ENCODE measurements at places on chromosomes 4 and X. TPM values are rescaled to one million over a fixed set of nuclear protein-coding genes. Genes with fewer than 3 reads are reported as not detected.

DNA sequence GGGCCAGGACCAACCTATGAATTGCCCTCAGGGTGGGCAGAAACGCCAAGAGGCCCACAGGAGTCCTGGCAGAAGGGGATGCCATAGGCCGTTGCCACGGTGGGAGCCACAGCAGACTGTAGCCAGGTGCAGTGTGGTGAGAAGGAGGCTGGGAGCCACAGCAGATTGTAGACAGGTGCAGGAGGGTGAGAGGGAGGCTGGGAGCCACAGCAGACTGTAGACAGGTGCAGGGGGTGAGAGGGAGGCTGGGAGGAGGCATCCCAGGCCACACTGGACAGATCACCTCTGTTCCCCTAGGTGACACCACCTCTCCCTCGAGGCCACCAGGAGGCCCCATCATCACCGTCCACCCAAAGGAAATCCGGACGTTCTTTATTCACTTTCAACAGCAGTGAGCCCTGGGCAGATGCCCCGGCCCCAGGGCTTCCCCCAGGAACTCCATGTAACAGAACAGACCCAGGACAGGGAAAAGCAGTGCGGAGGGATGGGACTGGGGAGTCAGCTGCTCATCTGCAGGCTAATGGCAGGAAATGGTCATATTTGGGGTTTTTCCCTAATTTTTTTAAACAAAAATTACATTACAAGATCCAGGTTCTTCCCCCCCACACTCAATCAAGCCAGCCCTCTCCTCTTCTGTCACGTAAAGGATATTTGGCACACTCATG lies 19.5 kb upstream of the MRFAP1 start:
- H3K36me3 ChIP-seq, result 0 out of 2 replicates have a peak, but pooled peaks cover 2% of the 10 kb centered on the region
- H3K27ac ChIP-seq, result no peak overlapping the region
- no peaks in the 10 kb centered on the region for H3K27me3 ChIP-seq

DNA sequence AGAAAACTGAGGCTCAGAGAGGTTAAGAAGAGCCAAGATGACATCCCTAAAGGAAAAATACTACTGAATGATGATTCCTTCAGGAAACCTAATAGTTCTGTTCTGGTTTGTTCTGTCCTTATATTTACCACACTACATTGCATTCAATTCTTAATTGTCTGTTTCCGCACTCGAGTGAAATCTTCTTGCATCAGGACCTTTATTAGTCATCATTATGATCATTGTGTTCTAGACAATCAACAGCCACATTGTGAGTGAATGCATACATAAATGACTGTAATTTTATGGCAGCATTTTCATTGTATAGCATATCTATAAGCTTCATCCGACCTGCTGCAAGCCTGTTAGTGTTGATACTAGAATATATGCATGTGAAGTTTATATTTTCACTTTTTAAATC lies 156.7 kb upstream of the FAM241A start:
- no peak for DNase-seq
- no peaks in the 10 kb centered on the region for H3K4me1 ChIP-seq
- no peaks in the 10 kb centered on the region for H3K27me3 ChIP-seq
- H3K27ac ChIP-seq, result no peak overlapping the region
- no peaks in the 10 kb centered on the region for H3K36me3 ChIP-seq

GRCh38 chrX:30627818-30628652 lies 25.2 kb upstream of the GK start:
- peak overlapping the region; percentile 94 for H3K27ac ChIP-seq
- H3K4me1 ChIP-seq, result peaks cover 43% of the 10 kb centered on the region
- DNase-seq, result peak; percentile 88
- H3K36me3 ChIP-seq, result no peaks in the 10 kb centered on the region
- no peak overlapping the region for H3K4me3 ChIP-seq

GRCh38 chrX:71367396-71367795 lies 1.2 kb downstream of the TAF1 start:
- H3K4me1 ChIP-seq, result peaks cover 30% of the 10 kb centered on the region
- no peaks in the 10 kb centered on the region for H3K36me3 ChIP-seq
- H3K27me3 ChIP-seq, result no peaks in the 10 kb centered on the region
- H3K27ac ChIP-seq, result peak overlapping the region; percentile 92
- DNase-seq, result no peak

- H3K4me3 ChIP-seq, result no peak overlapping the region
- H3K27ac ChIP-seq, result no peak overlapping the region
- no peaks in the 10 kb centered on the region for H3K4me1 ChIP-seq
- no peaks in the 10 kb centered on the region for H3K36me3 ChIP-seq
These were observed 218.2 kb downstream of the IDS start for GRCh38 chrX:149286940-149287349.

- H3K27me3 ChIP-seq, result no peaks in the 10 kb centered on the region
- no peak overlapping the region for H3K4me3 ChIP-seq
- no peak for DNase-seq
- no peaks in the 10 kb centered on the region for H3K4me1 ChIP-seq
- no peaks in the 10 kb centered on the region for H3K36me3 ChIP-seq
These were observed 9.6 kb downstream of the DRP2 start for GRCh38 chrX:101229170-101229569.

GRCh38 chrX:129653971-129654651 lies 645 bp downstream of the APLN start:
- H3K4me1 ChIP-seq, result peaks cover 7% of the 10 kb centered on the region
- no peaks in the 10 kb centered on the region for H3K36me3 ChIP-seq
- no peak for DNase-seq
- H3K4me3 ChIP-seq, result peak overlapping the region; percentile 61
- peaks cover 29% of the 10 kb centered on the region for H3K27me3 ChIP-seq

DNA sequence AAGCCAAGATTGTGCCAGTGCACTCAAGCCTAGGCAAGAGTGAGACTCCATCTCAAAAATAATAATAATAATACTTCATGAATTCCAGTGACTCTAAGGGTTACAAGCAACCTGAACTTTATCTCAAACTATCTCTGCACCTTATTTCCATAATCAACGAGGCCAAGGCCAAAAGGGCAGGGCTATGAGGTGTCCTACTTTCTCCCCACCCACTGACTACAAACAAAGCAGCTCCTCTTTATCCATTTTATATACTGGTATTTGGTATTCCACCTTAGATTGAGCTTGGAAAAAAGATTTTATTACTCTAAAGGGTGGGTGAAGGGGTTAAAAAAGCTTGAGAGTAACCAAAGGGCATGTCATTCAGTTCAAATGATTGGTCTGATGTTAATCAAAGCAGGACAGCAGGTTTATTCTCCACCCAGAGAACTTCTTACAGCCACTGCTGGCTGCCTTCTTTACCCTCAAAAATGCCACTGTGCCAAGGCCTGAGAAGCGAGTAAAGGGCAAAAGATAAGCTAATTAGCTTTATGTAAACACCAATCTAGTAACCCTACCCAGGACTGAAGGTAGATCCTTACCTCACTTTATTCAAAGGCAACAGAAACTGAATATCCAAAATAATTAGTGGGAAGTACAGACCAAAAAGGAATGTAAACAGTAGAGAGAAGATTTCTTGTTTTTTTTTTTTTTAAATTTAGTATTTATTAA lies 28.2 kb downstream of the APOO start:
- DNase-seq, result no peak
- no peaks in the 10 kb centered on the region for H3K36me3 ChIP-seq
- H3K27ac ChIP-seq, result no peak overlapping the region
- no peaks in the 10 kb centered on the region for H3K27me3 ChIP-seq

DNA sequence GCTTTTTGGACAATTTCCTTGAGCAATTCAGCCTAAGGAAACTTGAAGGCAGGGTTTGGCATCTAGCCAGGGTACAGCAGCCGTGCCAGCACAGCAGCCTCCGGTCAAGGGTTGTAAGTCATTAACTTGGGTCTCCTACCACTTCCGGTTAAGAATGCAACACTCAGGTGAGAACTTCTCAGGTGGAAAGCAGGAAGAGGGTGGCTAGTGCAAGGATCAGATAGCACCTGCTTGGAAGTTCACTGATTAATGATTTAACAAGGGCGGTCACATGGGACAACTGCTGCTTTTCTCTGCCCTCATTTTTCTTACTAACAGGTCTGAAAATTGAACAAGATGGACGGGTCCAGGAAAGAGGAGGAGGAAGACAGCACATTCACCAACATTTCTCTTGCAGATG lies 30.1 kb upstream of the SCOC start:
- H3K4me3 ChIP-seq, result no peak overlapping the region
- no peak overlapping the region for H3K27ac ChIP-seq
- H3K4me1 ChIP-seq, result peaks cover 5% of the 10 kb centered on the region
- no peak for DNase-seq
- no peaks in the 10 kb centered on the region for H3K27me3 ChIP-seq
- no peaks in the 10 kb centered on the region for H3K36me3 ChIP-seq

SLC9B2 gene
- polyA plus RNA-seq, result 23.5 TPM

GAGE12E gene
- not detected for polyA plus RNA-seq

MCF2 gene
- 0.08 TPM for polyA plus RNA-seq

MAGEA9B gene
- not detected for polyA plus RNA-seq

COL25A1 gene
- not detected for polyA plus RNA-seq

GRID2 gene
- not detected for polyA plus RNA-seq
